ENCODE measurements at places on chromosomes 6 and 20.

- no peak for DNase-seq
Observed at GRCh38 chr6:144820270-144820669, 535.1 kb downstream of the UTRN start.

GRCh38 chr6:87176493-87176892, 21.1 kb downstream of the ZNF292 start:
- DNase-seq, result no peak

GRCh38 chr6:134046054-134046453, 6.4 kb downstream of the SLC2A12 start:
- no peak for DNase-seq

DNA sequence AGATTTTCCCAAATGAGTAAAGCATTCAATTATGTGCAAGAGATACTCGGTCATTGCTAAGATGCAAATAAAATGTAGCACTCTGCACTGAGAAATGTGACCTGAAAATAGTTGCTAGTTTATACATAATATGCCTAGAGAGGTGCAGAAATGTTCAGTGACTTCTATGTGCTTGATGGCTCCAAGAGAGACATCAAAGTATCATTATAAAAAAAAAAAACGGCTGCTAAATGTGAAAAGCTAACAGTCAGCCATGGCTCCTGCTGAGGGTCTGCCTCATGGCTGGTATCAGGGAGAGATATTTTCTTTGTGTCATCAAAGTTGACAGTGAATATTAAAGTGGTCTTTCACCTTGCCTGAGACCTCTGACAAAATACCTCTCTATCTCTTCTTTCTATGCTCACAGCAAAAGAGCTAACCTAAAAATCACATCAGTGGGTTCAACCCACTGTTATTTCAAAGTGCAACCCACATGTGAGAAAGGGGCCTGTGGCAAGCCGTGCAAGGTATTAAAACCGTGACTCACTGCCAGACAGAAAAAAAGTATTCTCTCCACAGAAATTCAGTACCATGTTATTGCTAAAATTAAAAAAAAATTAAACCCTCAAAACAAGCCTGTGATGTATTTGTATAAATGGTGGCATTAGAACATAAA, 259.0 kb downstream of the HIVEP2 start:
- no peak for DNase-seq

GRCh38 chr6:148750838-148751792, 4.3 kb downstream of the UST start:
- DNase-seq, result no peak

DNA sequence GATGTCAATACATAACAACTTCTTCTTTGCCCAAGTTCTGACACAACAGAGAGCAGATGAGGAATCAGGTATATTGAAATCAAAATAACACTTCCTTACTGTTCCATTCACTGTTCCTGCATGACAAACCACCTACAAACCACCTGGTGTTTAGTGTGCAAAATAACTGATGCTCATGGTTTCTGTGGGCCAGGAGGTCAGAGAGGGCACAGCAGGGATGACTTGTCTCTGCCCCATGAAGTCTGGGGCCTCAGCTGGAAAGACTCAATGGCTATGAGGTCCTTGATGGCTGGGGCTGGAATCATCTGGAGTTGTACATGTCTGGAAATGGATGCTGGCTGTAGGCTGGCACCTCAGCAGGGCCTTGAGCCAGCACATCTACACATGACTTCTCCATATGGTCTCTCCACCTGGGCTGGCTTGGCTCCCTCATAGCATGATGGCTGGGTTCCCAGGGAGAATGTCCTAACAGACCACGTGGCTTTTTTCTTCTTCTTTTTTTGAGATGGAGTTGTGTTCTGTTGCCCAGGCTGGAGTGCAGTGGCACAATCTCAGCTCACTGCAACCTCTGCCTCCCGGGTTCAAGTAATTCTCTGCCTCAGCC, 7.4 kb upstream of the COX4I2 start:
- no peak for DNase-seq

DNA sequence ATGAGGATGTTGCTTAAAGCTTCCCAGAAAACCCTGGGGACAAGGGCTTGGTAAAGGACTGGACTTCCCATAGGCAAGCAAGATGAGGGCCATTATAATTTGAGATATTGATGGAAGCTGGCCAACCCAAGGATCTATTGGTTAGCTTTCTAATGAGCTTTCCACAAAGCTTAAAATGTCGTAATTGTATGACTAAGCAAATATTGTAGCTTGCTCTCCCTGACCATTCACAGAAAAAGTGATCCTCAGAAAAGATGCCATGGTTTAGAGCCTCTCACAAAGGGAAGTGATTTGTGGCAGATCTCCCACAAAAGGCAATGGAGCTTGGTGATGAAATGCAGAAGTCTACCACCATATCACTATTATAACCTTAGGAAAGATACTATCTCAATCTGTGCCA, 13.6 kb downstream of the IL17F start:
- DNase-seq, result no peak
